ENCODE measurements at places on chromosomes 7 and 10.

- DNase-seq = no peak
These were observed 122.1 kb downstream of the BTAF1 start for GRCh38 chr10:92045641-92046106.

DNA sequence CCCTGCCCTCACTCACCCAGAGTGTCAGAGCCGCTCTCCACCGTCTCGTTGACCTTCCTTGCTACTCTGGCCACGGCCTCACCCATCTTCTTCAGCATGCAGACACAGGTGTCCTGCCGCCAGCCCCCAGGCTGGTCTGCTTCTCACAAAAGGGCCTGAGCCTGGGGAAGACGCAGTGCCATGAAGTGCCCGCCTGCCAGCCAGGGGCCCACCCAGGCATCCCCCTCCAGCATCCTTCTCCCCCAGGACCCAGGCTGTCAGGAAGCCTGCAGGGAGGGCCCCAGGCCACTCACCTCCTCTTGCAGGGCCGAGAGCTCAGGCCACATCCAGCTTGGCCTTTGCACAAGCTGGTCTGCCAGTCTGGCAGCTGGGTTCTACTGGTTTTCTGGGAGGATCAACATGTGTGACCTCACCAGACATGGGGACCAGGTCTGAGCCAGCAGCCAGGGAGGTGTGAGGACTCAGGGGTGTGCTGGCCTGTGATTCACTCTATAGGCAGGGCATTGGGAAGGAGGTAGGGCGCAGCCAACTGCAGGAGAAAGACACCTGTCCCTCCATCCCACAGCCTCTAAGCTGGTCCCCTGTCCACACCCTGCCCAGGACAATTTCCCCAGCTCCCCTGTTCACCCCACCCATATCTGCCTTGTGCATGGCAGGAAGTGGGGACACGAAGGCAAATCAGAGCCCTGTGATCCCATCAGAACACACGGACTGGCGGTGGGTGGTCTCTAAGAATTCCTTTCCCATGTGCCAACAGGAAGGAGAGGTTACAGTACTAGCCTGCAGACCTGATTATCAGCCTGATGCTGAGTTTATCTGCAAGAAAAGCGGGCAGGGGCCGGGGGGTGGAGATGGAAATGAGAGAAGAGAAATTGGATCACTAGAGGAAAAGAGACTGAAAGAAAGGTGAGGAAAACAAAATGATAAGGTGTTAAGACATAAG is 5.7 kb downstream of the LRRC20 start:
- DNase-seq = no peak

DNA sequence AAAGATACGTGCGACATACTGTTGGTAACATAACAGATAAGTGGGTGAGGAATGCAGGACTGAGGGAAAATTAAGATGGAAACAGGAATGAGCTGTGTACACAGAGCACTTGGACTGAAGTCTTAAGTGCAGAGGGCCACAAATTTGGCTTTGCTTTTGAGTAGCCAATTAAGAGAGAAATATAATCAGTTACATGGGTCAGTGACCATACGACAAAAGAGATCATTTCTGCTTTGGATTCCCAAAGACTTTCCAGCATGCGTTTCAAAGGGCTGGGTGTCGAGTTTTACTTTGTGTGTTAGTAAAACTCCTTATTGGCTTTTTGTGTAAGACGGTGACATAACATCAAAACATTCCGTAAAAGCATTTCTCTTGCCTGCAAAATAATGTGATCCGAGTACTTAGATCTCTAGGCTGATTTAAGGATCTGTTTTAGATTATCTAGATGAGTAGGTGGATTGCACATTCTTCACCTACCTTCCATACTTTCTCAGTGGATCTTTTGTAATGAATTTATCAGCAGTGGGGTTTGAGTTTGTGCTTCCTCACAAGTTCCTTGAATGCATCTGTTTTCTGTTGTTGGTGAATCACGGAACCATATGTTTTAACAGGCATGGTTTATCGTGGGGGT is 7.5 kb downstream of the RABGEF1 start:
- DNase-seq = no peak

GRCh38 chr10:49597426-49598163 is 12.5 kb upstream of the SLC18A3 start:
- DNase-seq = no peak

DNA sequence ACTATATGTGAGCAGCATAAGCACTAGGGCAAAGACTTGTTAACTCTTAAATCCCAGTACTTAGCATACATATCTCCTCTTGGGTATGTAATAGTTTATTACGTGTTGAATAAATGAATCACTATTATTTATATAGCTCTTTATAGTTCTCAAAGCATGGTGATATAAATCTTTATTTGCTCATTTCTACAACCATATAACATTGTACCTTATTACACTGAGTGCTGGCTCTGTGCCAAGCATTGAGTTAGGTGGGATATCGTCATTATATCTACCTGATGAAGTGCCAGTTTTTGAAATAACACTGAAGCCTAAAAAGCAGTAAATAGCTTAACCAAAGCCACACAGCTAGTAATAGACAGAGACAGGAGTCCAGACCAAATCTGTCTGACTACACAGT is 27.9 kb downstream of the AHR start:
- DNase-seq = no peak

- DNase-seq = no peak
These were observed 65.9 kb downstream of the CREB3L2 start for GRCh38 chr7:137935884-137936508.

- peak; percentile 48 for DNase-seq
These were observed 49.9 kb downstream of the PWWP2B start for GRCh38 chr10:132446661-132447445.

- DNase-seq = no peak
These were observed 37.9 kb upstream of the LRRN3 start for GRCh38 chr7:111053035-111053434.

GRCh38 chr10:61606959-61607907 is 55.5 kb upstream of the CABCOCO1 start:
- DNase-seq = no peak

DNA sequence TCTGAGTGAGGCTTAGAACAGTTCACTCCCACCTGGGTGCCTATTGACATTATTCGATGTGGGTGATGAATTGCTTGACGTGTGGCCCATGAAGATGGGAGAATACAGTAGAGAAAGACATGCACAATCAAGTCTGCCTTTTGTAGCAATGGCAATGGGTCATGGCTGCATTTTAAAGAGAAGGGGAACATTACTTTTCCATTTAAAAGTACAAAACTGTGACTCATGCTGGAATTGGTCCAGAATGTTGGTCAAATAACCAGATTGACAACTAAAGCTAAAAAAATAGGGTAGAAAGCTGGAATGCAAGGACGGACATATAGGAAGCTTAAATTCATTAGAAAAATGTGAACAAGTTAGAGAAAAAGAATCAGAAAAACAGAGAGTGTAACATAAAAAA is 104.1 kb upstream of the SLC25A13 start:
- DNase-seq = no peak

GRCh38 chr10:34736976-34737771 is 77.9 kb downstream of the PARD3 start:
- no peak for DNase-seq

DNA sequence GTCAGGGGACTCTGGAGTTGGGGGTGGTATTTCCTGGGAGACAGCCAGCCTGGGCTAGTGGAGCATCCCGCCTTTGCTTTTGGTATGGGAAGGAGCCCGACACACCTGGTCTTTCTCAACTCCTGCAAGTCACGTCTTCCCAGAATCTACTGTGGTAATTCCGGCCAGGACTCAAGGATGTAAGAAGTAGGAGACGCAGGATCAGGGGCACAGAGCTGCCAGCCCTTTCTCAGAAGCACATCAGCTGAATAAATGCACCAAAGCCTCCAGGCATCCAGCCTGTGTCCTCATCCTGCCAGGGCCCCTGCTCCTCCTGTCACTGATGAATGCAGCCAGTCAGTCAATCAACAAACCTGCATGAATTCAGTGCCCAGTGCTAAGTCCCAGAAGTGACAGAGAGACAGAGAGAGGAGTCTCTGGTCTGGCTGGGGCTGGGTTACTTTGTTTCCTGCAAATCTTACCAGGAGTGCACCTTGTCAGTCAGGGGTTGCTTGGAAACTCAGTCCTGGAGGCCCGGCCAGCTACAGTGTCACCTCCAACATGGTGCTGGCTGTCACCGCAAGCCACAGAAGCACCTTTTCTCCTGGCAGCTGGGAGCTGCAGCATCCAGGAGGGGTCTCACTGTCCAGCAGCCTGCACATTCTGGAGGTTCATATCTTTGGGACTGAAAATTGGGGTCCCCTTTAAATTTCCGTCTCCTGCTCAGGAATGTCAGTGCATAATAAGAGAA is 101.8 kb downstream of the PTPRE start:
- DNase-seq = no peak

DNA sequence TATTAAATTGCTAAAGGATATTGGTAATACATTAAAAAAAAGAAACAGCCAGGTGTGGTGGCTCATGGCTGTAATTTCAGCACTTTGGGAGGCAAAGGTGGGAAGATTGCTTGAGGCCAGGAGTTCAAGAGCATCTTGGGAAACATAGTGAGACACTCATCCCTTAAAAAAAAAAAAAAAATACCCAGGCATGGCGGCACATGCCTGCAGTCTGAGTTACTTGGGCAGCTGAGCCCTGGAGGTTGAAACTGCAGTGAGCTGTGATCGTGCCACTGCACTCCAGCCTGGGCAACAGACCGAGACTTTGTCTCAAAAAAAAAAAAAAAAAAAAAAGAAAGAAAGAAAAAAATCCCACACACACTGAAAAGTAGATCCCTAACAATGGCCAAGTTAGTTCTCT is 59.7 kb downstream of the MACC1 start:
- no peak for DNase-seq

DNA sequence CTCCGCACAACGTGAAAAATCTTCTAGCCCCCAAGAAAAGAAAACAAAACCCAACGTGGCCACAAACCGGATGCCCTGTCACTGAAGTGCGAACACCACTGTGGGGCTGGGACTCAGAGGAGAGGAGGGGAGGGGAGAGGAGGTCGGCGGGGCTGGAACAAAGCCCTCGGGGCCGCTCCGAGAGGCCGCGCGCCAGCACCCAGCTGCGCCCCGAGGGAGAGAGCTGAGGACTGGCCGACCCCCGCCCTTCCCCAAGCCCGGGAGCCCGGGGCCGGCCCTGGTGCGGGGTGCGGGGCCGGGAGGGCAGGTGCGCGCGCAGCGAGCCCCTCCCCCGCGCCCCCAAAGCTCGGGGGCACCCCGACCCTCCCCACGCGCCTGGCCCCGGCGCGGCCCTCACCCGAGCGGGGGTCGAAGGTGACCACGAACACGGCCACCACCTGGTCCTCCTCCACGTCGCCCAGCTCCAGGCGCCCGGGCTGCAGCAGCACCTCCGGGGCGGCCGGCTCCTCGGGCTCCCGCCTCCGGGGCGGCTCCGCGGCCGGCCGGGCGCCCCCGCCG is 398 bp downstream of the DENND11 start:
- DNase-seq = peak; percentile 79

DNA sequence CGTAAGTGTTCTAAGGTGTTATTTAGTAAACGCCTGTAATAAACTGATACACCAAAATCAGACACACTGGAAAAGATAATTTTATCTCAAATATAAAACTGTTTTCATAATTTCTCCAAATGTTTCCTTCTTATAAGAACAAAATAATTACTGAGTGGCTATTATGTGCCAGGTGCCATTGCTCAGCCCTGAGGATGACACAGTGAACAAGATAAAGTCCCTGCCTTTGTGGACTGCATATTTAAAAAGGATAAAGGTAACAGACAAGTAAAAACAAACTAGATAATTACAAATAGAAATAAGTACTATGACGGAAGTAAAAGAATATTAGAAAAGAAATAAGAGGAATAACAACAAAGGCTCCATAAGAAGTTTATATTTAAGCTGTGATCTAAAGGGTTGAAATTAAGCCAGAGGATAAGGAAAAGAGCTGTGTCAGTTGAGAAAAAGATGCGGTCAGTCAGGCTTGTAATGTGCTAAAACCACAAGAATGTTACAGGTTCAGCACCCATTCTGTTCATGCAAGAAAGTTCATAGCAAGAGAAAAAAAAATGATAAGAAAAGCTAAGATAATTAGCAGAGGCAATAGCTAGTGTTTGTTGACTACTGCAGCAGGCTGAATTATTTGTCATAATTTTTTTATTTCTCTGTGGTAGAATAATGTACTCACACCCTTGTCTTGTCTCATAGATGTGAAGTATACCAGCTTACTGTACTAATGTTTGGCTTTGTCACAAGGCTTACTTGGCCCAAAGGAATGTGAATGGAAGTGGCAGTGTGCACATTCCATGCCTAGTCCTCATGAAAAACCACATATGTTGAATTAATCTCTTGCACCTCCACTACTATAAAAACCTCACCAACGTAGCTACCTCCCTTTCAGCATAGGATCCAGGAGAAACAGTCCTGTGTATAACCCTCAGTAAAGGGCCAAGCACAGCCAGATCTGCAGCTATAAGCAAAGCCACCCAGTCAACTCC is 75.1 kb downstream of the CRPPA start:
- no peak for DNase-seq

- no peak for DNase-seq
These were observed 338.5 kb downstream of the PARD3 start for GRCh38 chr10:34476608-34477007.

DNA sequence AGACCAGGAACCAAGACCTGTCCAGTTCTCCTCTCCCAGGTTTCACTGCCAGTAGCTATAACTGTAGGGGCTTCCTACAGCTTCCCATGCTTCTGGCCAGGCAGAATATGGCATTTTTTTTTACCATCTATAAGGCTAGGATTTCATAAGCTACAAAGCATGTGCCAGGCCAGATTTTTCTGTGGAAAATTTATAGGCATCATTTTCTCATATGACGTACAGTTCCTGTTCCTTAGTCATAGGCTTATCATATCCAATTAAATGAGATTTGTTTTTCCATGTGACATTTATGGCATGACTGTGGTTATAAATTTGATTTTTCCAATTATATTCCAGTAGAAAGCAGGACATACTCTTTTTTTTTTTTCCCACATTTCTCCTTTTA is 208.6 kb upstream of the NPY start:
- no peak for DNase-seq

- DNase-seq = no peak
These were observed 12.0 kb downstream of the COL1A2 start for GRCh38 chr7:94406696-94407095.

GRCh38 chr7:96285579-96285978 is 36.3 kb downstream of the SLC25A13 start:
- peak; percentile 37 for DNase-seq

- DNase-seq = no peak
These were observed 565.3 kb downstream of the PHTF2 start for GRCh38 chr7:78363866-78364265.

DNA sequence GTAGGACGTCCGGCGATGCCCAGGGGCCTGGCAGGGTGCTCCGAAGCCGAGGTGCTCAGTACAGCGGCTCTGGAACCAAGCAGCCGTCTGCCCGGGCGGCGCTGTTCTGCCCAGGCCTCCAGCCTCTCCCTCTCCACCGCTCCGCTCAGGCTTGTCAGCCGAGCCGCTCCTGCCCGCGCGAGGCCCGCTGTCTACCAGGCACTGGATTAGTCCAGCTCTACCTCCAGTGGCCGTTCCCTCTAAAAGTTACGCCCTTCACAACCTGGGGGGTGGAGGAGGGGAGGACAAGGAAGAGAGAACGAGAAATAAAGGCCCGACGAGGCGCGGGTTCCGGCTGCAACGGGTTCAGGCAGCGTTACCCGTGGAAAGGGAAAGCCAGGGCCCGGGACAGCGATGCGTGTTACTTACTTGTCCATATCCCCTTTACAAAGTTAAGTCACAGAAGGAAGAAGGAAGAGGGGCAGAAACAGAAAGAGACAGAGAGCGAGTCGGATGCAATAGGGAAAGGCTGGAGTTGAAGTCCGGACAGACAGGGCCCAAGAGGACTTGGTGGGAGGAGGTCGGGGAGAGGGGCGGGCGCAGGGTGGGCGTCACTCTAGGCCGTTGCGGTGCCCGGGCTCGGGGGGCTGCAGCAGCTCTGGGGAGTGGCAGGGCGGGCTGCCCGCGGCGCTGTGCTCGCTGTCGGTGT is 2.8 kb downstream of the SP8 start:
- DNase-seq = no peak

Measured in GM06990 (cell line).